Activated T-cell treated with anti-CD3 and anti-CD28 coated beads, Interleukin-2, amount 50 U/mL, for 72 hours (primary cell): ENCODE measurements at places on chromosomes 5 and 9. TPM values are rescaled to one million over a fixed set of nuclear protein-coding genes. Genes with fewer than 3 reads are reported as not detected.

DNA sequence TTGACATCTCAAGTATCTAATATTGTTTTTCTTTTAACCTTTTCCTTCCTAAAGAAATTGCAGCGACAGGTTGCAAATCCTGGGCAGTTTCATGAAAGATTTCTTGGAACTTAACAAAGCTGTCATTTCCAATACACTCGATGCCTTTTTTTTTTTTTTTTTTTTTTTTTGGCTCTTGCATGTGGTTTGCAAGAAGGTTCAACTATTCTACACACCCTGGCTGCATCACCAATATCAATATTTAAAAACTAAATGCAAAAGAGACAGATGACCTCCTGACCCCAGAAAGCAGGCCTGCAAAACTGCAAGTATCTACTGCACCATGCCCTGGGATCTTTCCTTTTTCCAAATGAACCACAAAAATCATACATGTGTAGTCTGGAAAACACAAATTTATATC lies 4.4 kb upstream of the NFIB start:
- DNase-seq, result no peak

DNA sequence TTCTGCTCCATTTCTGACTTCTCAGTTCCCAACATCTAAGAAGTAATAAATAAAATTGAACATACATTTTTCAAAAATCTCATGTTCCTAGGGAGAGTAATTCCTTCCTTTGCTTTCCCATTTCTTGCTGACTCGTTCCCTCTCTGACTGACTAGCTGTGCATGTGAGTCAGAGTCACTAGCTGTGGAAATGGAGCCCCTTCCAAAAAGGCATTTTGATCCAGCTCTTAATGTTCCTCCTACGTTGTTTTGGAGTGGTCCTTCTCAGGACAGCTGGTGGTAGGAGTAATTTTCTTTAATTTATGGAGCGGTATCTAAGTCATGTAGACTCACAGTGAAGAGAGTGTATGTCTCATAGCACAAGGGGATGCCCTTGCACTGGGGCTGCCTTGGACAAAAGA lies 460.2 kb downstream of the GADD45G start:
- DNase-seq, result no peak

DNA sequence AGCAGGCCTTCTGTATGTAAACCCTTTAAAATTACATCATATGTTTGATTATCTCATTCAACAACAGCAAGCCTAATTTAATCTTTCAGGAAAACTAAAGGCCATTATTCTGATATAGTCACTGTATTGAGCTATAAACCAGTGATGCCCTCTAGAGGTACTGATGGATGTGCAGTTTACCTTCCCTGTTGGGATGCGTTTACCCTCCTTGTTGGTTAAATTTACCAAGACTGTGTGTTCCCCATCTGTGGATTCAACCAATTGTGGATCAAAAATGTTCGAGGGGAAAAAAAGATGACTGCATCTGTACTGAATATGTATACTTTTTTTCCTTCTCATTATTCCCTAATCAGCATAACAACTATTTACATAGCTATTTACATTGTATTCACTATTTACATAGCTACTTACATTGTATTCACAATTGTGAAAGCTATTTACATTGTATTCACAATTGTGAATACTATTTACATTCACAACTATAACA lies 3.7 kb upstream of the BAAT start:
- DNase-seq, result no peak

DNA sequence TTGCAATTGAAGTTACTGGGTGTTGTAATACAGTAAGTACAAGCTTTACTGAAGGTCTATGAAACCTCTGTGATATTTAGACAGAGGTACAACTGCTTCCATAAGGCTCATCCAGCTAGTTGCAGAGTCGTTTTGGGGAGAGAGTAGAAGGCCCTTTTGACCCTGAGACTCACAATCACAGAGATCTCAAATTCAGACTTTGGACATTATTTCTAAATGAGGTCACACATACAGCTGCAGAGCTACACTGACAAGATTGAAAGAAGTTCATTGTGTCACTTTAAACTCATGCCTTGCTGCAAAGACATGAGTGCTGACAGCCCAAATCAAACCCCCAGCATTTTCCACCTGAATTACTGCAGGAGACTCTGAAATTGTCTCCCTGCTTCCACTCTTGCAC lies 205.9 kb upstream of the TMEM161B start:
- no peak for DNase-seq

- no peak for DNase-seq
These were observed 26.1 kb upstream of the CKMT2 start for GRCh38 chr5:81207009-81207408.

- DNase-seq, result no peak
These were observed 29.8 kb downstream of the CD274 start for GRCh38 chr9:5479994-5480694.

DNA sequence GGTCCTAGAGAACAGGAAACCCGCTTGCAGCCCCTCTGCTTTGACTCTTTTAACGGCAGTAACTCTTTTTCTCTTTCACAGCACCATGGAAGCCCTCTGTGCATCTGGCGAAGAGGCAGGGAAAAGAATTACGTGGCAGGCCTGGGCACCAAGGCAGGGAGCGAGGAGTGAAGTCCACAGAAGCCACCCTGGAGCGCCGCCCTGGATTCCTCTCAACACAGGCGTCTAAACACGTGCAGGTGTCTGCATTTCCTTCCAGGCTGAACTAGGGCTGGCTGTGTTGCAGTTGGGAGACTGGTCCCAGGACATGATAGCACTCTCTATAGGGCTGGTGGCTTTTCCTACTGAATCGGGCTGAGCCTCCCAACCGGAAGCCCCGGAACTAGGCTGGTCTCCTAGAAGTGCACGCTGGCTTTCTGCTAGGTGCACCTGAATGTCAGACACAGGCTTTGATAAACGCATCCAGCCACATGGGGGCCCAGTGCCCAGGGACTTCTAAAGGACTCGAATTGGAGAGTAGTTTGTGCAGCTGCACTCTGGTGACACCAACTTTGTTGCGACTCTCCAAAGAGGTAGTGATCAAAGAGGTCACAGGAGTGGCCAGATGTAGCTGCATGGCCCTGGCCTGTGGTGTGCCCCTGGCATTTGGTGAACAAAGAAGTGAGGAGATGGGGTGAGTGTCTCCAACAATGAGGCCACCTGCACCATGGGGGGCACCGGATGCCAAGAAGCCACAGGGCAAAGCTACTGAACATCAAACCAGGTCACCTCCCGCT lies 54.5 kb downstream of the AK8 start:
- DNase-seq, result no peak

GRCh38 chr5:171122372-171122771 lies 186.7 kb upstream of the TLX3 start:
- no peak for DNase-seq

- no peak for DNase-seq
These were observed 109.5 kb upstream of the NR4A3 start for GRCh38 chr9:99712214-99712613.

DNA sequence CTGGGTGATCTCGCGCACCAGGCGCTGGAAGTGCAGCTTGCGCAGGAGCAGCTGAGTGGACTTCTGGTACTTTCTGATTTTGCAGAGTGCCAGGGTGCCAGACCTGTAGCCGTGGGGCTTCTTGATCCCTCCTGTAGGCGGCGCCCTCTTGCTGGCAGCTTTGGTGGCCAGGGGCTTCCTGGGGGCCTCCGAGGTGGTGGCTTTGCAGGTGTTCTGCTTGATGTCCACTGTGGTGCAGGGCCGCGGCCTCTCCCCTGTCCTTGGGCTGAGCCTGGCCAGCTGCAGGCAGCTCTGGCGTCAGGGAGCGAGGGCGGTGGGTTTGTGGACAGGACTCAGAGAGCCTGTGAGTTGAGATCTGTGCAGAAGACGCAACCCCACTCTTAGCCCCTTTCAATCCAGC lies 36.1 kb downstream of the TAF11L14 start:
- no peak for DNase-seq

Gene FBXL7
- total RNA-seq, result not detected

Gene RFESD
- 4.0 TPM for total RNA-seq

Gene ADCY2
- total RNA-seq, result not detected

Gene CER1
- not detected for total RNA-seq

Gene FOXD4L5
- 0.26 TPM for total RNA-seq
